ENCODE measurements at places on chromosomes 1 and 21. TPM values are rescaled to one million over a fixed set of nuclear protein-coding genes. Genes with fewer than 3 reads are reported as not detected.

GRCh38 chr1:115089420-115090185, at the start of gene TSPAN2:
Gene TSPAN2, minus strand, starts transcription at chr1:115089503. Its CDS starts 71 bp downstream, at chr1:115089432.
- H3K4me1 ChIP-seq: peaks cover 15% of the 10 kb centered on the region
- DNase-seq: peak; percentile 22

GRCh38 chr1:1144843-1145546, 28.7 kb upstream of the TTLL10 start:
- no peak overlapping the region for H3K4me3 ChIP-seq
- H3K36me3 ChIP-seq: no peaks in the 10 kb centered on the region
- peaks cover 12% of the 10 kb centered on the region for H3K4me1 ChIP-seq
- no peaks in the 10 kb centered on the region for H3K27me3 ChIP-seq

The RNF2 gene
- total RNA-seq: 30.6 TPM

GRCh38 chr1:202578565-202578964, 131.7 kb downstream of the SYT2 start:
- H3K4me1 ChIP-seq: peaks cover 2% of the 10 kb centered on the region
- no peak overlapping the region for H3K4me3 ChIP-seq
- no peaks in the 10 kb centered on the region for H3K27me3 ChIP-seq
- H3K27ac ChIP-seq: no peak overlapping the region
- no peaks in the 10 kb centered on the region for H3K36me3 ChIP-seq

The CCSAP gene
- total RNA-seq: 13.1 TPM

The CR1L gene
- not detected for total RNA-seq

GRCh38 chr1:165056914-165057313, 299.6 kb downstream of the LMX1A start:
- no peaks in the 10 kb centered on the region for H3K36me3 ChIP-seq
- no peak overlapping the region for H3K4me3 ChIP-seq
- peaks cover 2% of the 10 kb centered on the region for H3K27me3 ChIP-seq
- H3K27ac ChIP-seq: no peak overlapping the region

- peaks cover 30% of the 10 kb centered on the region for H3K4me1 ChIP-seq
- no peak for DNase-seq
- peaks cover 25% of the 10 kb centered on the region for H3K36me3 ChIP-seq
- no peak overlapping the region for H3K27ac ChIP-seq
- H3K4me3 ChIP-seq: no peak overlapping the region
These were observed 42.6 kb downstream of the PKN2 start for GRCh38 chr1:88726697-88727096.

DNA sequence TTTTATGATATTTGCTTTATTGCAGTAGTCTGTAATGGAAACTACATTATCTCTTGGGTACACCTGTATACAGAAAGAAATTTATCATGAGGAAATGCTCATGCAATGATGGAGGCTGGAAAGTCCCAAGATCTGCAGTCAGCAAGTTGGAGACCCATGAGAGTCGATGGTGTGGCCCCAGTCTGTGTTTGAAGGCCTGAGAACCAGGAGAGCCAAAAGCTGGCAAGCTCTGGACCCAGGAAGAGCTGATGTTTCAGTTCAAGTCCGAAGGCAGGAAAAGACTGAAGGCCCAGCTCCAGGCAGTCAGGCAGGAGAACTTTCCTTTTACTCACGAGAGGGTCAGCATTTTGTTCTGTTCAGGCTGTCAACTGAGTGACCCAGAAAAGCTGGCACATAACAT, 42.2 kb downstream of the B3GALT5 start:
- H3K4me1 ChIP-seq: no peaks in the 10 kb centered on the region
- H3K27me3 ChIP-seq: peaks cover 5% of the 10 kb centered on the region
- H3K4me3 ChIP-seq: no peak overlapping the region
- no peaks in the 10 kb centered on the region for H3K36me3 ChIP-seq
- no peak overlapping the region for H3K27ac ChIP-seq
- no peak for DNase-seq

- no peak overlapping the region for H3K27ac ChIP-seq
- DNase-seq: no peak
- H3K4me3 ChIP-seq: no peak overlapping the region
- no peaks in the 10 kb centered on the region for H3K27me3 ChIP-seq
These were observed 22.4 kb upstream of the EXO1 start for GRCh38 chr1:241825581-241825980.

- peaks cover 12% of the 10 kb centered on the region for H3K27me3 ChIP-seq
- no peak for DNase-seq
- no peak overlapping the region for H3K4me3 ChIP-seq
- H3K36me3 ChIP-seq: no peaks in the 10 kb centered on the region
These were observed 119.0 kb downstream of the PDE4B start for GRCh38 chr1:65911679-65912078.

Measured in activated T-helper 2 cell treated with anti-CD3 and anti-CD28 coated beads, Interferon-gamma antibody, Interleukin-2, Interleukin-4, amounts not matched to agents 10 μg/mL and 5 μg/mL and 100 μg/mL, durations not matched to agents 14 hours and 24 hours and 36 hours (primary cell).